ENCODE measurements at places on chromosomes 13 and 19.
A peak's percentile ranks its signal among the peaks of the same experiment; 100 is the strongest.

DNA sequence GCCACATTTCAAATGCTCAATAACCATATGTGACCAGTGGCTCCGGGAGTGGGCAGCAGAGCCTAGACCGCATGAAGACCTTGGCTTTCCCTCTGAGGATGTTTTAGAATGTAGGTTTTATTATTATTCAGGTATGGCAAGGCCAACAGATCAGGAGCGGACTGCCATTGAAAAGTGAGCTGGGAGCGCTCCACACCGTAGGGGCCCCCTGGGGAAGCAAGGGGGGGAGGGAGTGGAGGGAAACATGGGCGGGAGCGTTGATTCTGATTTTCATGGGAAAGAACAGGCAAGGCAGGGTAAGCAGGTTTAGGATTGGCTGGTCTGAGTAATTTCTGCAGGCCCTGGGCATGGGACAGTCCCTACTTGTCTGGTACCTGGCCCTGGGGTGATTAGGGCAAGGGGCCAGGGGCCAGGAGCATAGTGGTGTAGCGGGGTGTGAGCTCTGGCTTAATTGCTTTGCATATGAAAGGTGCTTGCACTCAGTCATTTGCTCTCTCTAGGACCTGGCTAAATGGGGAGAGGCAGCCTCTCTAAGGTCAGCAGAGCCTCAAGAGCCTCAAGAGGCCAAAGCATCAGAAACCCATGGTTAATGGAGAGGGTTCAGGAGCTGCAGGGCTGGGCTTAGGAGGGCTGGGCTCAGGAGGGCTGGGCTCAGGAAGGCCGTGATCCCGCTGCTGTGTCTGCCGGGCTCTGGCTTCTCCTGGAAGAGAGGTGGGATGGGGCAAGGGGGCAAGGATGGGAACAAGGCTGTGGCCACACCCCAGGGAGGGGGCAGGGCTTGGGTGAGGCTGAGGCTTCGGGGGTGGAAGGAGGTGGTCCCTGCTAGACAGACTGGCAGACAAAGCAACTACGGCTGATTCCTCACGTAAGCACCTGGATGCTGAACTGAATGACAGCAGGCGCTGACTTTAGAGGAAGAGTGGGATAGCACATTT lies 82.0 kb upstream of the WASF3 start:
- DNase-seq = no peak

DNA sequence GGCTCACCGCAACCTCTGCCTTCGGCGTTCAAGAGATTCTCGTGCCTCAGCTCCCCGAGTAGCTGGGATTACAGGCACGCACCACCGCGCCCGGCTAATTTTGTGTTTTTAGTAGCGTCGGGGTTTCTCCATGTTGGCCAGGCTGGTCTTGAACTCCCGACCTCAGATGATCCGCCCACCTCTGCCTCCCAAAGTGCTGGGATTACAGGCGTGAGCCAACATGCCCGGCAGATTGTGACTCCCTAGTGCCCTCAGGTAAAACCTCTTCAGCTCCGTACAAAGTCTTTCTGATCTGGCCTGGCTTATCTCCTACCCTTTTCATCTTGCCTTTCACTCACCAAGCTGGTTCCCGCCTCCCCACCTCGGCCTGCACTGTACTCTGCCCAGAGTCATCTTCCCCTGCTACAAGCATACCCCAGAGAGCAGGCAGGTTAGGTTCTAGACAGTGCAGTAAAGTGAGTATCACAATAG lies 15.0 kb downstream of the BICRA start:
- DNase-seq = no peak

DNA sequence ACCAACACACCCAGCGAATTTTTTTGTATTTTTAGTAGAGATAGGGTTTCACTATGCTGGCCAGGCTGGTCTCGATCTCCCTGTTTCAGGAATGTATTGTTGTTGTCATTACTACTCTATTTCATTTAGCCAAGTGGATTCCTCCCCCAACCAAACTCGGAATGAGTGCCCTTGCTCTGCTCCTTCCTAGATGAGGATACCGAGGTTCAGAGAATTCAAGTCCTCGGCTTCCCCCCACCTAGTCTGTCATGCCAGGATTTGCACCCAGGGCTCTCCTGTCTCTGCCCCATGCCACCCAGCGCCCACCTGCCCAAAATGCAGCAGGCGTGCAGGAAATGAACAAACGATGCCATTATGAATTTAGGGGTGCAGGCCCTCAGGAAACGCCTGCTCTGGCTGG lies 3.5 kb upstream of the SPACA4 start:
- DNase-seq = no peak

DNA sequence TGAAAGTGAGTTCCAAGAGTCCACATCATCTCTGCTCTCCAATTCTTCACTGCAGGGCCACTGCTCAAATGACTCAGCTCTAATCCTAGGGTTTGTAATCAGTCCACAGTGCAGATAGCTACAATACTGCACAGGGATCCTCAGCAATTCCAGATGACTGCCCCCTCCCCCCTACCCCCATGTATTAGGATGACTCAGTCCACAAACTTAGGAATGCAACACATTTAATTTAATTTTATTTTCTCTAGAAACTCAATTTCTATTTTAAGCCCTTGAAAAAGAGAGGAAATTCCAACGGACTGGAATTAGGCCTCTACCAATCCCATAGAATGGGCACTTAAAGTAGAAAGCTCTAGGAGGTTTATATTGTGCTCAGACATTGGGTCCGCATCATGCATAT lies 173.8 kb upstream of the SOX21 start:
- no peak for DNase-seq

DNA sequence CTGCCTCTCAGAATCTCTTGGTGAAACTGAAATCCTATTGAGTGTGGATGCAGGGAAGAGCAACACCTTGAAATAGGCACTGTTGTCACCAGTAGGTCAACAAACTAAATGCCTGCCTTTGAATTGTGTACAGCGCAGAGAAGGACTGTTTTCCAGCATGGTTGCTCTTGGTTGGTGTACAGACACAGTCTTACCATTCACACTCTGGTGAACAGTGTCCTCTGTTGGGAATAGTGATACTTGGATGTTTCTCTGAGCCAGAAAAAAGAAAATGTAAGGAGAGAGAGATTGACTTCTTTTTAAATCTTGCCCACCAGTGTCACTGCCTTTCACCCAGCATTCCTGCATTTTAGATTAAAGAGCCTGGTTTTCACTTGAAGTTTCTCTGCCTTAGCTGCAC lies 179.7 kb downstream of the STK24 start:
- no peak for DNase-seq

GRCh38 chr13:74986609-74987008 lies 495.4 kb downstream of the TBC1D4 start:
- no peak for DNase-seq

DNA sequence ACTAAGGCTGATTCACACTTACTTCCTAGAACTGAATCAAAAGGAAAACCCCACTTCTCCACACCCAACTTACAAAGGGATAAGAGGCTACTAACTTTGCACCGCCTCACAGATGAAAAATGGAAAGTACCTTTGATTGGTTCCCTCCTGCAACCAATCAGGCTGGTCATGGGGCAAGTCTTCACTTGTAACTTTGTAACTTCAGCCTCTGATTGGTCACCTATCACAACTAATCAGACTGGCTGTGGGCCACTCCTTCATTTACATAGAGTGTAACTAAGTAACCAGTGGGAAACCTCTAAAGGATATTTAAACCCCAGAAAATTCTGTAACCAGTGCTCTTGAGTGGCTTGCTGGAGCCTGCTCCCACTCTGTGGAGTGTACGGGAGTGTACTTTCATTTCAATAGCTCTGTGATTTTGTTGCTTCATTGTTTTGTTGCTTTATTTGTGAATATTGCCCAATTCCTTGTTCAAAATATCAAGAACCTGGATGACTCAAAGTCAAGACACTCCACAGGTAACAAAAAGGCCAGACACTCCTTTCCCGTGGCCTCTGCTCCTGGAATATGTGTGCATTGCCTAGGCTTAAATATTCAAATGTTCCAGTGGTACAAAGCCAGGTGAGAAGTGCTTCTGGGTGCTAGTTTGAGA lies 50.5 kb downstream of the RFC3 start:
- no peak for DNase-seq

DNA sequence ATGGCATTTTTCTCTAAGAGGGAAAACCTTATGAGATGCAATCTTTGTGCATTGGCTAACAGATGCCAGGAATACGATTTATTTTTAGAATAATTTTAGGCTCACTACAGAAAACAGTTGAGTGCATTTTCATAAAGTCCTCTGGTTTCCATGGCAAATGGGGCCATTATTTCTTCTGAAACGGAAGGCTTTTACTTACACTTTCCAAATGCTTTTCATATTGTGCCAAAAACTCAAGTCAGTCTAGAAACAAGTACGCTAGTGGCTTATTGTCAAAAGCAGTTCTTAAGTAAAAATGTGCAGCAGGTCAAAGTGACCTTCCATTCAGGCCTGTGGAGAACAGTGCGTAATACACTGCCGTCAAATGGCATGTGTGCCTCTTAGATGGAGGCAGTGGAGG lies 628.7 kb downstream of the EFNB2 start:
- no peak for DNase-seq

DNA sequence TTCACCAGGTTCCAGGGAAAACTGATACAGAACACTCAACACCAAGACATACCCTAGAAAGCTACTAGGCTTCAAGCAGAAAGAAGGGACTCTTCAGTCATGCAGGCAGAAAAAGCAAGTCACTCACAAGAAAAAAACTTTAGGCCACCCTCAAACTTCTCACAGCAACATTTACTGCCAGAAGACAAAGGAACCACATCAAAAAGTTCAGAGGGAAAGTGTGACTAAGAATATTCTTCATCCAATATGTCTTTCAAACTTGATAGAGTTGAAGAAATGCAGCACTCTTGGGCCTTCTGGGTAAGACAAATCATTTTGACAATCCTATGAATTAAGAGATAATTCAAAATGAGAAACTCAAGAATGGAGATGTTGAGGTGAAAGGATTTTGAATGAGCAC lies 7.7 kb downstream of the DZIP1 start:
- no peak for DNase-seq

DNA sequence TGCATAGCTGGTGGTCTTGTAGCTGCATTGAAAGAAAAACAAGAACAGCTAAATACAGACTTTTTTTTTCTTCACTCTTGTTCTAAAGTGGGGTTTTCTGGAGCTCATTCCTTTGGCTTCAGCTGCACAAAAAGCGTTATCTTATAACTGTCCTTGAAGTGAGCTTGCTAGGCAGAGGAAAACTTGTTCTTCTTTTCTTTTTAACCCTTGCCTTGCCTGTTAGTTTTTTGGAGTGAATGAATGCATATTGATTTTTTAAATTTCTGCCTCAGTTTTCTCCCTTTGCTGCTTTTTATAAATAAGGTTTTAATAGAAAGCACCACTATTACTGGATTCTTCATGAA lies 1.5 kb downstream of the ZNF765 start:
- DNase-seq = no peak

DNA sequence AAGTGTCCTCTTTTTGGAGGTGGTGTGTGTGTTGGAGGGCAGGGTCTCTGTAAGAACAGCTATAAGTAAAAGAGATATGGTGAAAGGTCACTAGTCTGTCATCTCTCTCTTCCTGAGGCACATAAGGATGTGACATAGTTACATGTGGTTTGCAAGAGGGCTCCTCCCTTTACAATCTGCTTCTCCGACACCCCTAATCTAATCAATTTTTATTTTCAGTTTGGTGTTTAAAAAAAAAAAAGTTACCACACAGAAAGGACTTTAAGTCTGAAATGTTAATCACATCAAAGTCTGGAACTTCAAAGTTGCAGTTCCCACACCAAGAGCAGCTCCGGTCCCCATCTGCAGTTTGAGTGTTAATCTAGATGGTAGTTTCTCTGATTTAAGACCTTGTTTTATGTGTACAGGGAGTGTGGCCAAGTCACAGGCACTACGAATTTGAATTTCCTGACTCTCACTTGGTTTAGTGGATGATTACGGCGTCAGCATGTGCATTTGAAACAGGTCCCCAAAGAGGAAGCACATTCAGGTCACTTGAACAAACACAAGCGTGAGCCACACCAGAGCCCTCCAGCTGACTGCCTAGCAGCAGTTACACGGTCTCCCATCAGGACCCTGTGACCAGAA lies 53.1 kb downstream of the FOXO1 start:
- peak; percentile 73 for DNase-seq

Measured in common myeloid progenitor, CD34-positive (primary cell).